ENCODE measurements at places on chromosomes 1 and 21. TPM values are rescaled to one million over a fixed set of nuclear protein-coding genes. Genes with fewer than 3 reads are reported as not detected.

DNA sequence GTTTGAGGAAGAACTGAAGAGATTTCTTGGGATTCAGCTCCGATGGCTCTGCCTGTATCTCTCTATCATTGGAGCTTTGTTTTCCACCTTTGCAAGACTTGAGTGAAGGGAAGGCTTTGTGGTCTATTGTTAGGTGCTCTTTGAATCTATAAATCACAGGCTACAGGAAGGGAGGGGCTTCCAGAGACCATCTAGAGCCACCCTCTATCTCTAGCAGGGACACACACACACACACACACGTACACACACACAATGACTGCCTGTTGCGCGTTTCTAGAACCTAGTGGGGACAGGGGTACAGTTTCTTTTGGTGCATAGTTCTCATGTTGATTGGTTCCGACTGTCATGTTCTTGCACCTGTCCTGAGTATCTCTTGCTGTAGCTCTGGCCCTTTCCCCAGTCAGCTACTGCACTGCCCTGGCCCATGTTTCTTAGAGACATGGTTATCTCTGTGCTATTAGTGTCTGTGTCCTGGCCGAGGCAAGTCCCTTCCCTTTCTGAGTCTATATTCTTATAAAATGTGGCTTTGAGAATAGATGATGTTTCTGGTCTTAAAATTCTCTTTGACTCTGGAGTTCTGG, 60.7 kb downstream of the MAN1C1 start:
- no peaks in the 10 kb centered on the region for H3K4me1 ChIP-seq
- H3K36me3 ChIP-seq, result no peaks in the 10 kb centered on the region
- DNase-seq, result no peak
- H3K4me3 ChIP-seq, result no peak overlapping the region
- no peaks in the 10 kb centered on the region for H3K27me3 ChIP-seq

- H3K4me1 ChIP-seq, result no peaks in the 10 kb centered on the region
- H3K27me3 ChIP-seq, result no peaks in the 10 kb centered on the region
These were observed 47.0 kb upstream of the PLA2G4A start for GRCh38 chr1:186781730-186782129.

GRCh38 chr1:101902199-101902598, 94.5 kb downstream of the OLFM3 start:
- H3K4me3 ChIP-seq, result no peak overlapping the region
- H3K4me1 ChIP-seq, result no peaks in the 10 kb centered on the region
- no peaks in the 10 kb centered on the region for H3K36me3 ChIP-seq
- no peak overlapping the region for H3K27ac ChIP-seq

DNA sequence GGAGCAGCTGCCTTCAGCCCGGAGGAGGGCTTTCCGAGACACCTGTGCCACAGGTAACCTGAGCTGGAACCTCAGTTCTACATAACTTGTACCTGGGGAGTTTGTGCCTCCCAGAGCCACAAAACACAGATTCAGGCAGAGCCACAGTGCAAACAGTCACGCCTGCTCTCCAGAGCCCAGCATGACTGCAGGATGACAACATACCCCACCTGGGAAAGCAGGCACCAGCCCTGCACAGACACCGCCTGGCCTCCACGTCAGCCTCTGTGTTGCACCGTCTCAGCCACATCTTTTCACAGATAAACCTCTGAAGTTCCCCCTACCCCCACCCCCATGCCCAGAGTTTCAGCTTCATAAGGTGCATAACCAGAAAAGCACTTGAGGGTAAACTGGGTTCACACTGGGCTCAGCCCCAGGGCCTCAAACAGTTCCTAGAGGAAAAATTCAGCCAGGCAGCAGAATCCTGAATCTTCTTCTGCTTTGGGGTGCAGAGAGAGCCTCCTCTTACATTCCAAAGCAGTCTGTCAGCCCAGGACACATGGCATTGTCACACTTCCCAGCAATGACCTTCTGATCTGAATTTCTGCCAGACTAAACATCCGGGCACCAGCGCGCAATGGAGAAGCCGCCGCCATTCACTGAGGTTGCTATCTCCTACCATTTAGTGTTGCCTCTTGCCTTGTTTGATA, 229.5 kb downstream of the TOMM20 start:
- no peaks in the 10 kb centered on the region for H3K4me1 ChIP-seq
- DNase-seq, result no peak
- H3K4me3 ChIP-seq, result no peak overlapping the region
- no peak overlapping the region for H3K27ac ChIP-seq

- H3K4me1 ChIP-seq, result no peaks in the 10 kb centered on the region
- no peak for DNase-seq
- no peak overlapping the region for H3K27ac ChIP-seq
- no peaks in the 10 kb centered on the region for H3K36me3 ChIP-seq
- H3K27me3 ChIP-seq, result no peaks in the 10 kb centered on the region
- H3K4me3 ChIP-seq, result no peak overlapping the region
These were observed 675 bp downstream of the TMCO2 start for GRCh38 chr1:40248412-40248811.

DNA sequence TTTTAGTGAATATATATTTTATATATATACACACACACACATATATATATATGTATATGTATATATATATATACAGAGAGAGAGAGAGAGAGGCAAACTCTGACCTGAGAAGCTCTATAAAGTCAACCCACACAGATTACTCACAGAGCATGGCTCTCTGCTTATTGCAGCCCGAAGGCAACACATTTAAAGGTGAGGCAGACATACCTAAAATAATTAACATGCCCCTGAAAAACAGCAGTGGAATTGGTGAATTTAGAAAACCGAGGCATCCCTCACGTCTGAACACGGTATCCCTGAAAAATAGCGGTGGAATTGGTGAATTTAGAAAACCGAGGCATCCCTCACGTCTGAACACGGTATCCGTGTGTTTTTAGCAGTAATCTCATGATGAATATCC, 228.2 kb downstream of the KIF26B start:
- H3K36me3 ChIP-seq, result no peaks in the 10 kb centered on the region
- H3K27me3 ChIP-seq, result no peaks in the 10 kb centered on the region
- DNase-seq, result no peak
- no peaks in the 10 kb centered on the region for H3K4me1 ChIP-seq
- H3K27ac ChIP-seq, result no peak overlapping the region

- no peaks in the 10 kb centered on the region for H3K4me1 ChIP-seq
- H3K27ac ChIP-seq, result no peak overlapping the region
- no peak overlapping the region for H3K4me3 ChIP-seq
- no peaks in the 10 kb centered on the region for H3K36me3 ChIP-seq
- DNase-seq, result peak; percentile 84
These were observed 71.2 kb upstream of the NBPF3 start for GRCh38 chr1:21368515-21369289.

GRCh38 chr1:7885513-7886404, 32.9 kb upstream of the UTS2 start:
- no peaks in the 10 kb centered on the region for H3K4me1 ChIP-seq
- H3K4me3 ChIP-seq, result no peak overlapping the region
- H3K27me3 ChIP-seq, result no peaks in the 10 kb centered on the region
- DNase-seq, result no peak

GRCh38 chr1:218775501-218776021, 398.1 kb upstream of the LYPLAL1 start:
- H3K36me3 ChIP-seq, result no peaks in the 10 kb centered on the region
- H3K27me3 ChIP-seq, result no peaks in the 10 kb centered on the region
- DNase-seq, result no peak
- H3K4me1 ChIP-seq, result no peaks in the 10 kb centered on the region

DNA sequence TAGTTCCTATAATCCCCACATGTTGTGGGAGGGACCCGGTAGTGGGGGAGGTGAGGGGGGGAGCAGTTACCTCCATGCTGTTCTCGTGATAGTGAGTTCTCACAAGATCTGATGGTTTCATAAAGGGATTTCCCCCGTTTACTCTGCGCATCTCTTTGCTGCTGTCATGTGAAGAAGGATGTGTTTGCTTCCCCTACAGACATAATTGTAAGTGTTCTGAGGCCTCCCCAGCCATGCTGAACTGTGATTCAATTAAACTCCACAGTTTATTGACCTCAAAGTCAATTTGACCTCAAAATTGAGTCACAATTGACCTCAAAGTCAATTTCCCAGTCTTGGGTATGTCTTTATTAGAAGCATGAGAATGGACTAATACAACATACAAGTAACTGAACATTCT, 19.7 kb downstream of the DPH5 start:
- no peak for DNase-seq
- no peak overlapping the region for H3K4me3 ChIP-seq
- no peaks in the 10 kb centered on the region for H3K4me1 ChIP-seq
- H3K36me3 ChIP-seq, result no peaks in the 10 kb centered on the region

GRCh38 chr1:223765719-223766340, 53.5 kb downstream of the CAPN2 start:
- no peak overlapping the region for H3K4me3 ChIP-seq
- H3K36me3 ChIP-seq, result no peaks in the 10 kb centered on the region
- no peak overlapping the region for H3K27ac ChIP-seq
- no peaks in the 10 kb centered on the region for H3K27me3 ChIP-seq
- DNase-seq, result no peak

DNA sequence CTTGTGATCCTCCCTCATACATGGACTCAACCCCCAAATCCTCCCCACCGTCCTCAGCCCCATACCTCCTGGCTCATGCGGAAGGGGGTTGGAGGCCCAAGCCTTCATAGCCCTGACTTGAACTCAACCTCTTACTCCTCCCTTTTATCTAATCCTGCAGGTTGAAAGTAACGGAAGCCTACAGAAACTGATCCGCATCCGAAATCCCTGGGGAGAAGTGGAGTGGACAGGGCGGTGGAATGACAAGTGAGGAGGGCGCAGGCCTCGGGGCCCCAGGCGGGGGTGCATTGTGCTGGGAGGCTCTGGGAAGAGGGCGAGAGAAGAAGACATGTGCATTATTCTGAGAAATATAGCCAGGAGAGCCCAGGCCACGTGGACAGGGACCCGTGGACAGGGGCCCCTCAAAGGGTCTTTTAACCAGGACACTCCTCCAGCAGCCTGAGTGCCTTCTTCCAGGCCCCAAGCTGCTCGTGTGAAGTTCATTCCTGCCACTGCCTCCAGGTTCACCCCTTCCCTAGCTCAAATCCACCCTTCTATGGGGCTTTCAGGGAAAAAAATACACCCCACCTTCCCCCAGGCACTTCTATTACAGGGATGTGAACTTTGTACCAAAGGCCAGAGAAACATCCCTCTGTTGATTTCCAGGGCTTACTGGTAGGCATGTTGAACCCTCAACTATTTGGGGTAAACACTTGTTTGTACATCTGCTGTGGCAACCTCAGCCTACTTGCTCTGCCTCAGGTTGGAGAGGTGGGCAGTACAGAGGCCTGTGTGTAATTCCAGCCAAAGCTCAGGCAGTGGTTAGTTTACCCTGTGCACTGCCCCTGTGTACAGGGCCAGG, 38.6 kb downstream of the CAPN2 start:
- no peaks in the 10 kb centered on the region for H3K36me3 ChIP-seq
- DNase-seq, result no peak
- no peak overlapping the region for H3K4me3 ChIP-seq
- no peak overlapping the region for H3K27ac ChIP-seq
- H3K4me1 ChIP-seq, result no peaks in the 10 kb centered on the region
- H3K27me3 ChIP-seq, result no peaks in the 10 kb centered on the region

GRCh38 chr21:36550761-36551160, 70.8 kb upstream of the CLDN14 start:
- no peak overlapping the region for H3K4me3 ChIP-seq
- no peaks in the 10 kb centered on the region for H3K27me3 ChIP-seq

DNA sequence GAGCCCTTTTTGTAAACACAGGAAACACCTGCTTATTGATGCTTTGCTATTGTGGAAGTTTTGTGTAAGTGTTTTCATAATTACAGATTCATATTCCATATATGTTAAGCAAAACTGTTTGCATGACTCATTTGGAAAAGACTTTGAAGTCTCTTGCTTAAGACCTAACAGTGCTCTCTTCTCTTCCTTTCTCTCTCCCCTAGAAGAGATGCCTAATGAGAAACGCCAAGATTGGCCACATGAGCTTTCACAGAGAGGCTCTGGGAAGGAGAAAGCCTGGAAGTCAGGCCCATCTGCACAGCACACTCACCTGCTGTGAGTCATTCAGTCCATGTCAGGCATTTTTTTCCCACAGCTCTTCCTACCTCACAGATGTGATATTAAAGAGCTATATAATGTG, 101.6 kb upstream of the PALMD start:
- H3K27me3 ChIP-seq, result no peaks in the 10 kb centered on the region
- peak; percentile 18 for DNase-seq
- H3K4me3 ChIP-seq, result no peak overlapping the region
- H3K36me3 ChIP-seq, result no peaks in the 10 kb centered on the region
- H3K4me1 ChIP-seq, result no peaks in the 10 kb centered on the region
- peak overlapping the region; percentile 19 for H3K27ac ChIP-seq

GRCh38 chr1:203173566-203173965, 2.1 kb downstream of the MYBPH start:
- H3K36me3 ChIP-seq, result no peaks in the 10 kb centered on the region
- no peak overlapping the region for H3K27ac ChIP-seq
- H3K4me1 ChIP-seq, result no peaks in the 10 kb centered on the region
- H3K4me3 ChIP-seq, result no peak overlapping the region
- no peaks in the 10 kb centered on the region for H3K27me3 ChIP-seq
- DNase-seq, result no peak

DNA sequence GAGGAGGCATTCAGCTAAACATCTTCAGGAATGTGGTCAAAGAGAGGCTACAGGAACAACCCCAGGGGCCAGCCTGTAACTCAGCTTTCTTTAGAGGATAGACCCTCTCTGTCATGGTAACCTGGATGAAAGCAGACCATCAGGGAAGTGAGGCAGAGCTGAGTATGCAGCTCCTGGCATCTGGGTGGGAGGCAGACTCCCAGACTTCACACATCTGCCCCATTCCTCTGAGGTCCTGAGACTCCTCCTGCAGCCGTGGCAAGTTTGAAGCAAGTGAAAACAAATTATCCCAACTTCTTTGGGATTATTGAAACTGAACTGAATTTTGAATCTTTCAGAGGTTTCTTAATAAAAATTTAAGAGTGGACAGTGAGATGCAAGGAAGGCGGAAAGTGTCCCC, 126.1 kb upstream of the KIAA0040 start:
- no peak overlapping the region for H3K4me3 ChIP-seq
- H3K36me3 ChIP-seq, result no peaks in the 10 kb centered on the region
- H3K27ac ChIP-seq, result peak overlapping the region; percentile 55

DNA sequence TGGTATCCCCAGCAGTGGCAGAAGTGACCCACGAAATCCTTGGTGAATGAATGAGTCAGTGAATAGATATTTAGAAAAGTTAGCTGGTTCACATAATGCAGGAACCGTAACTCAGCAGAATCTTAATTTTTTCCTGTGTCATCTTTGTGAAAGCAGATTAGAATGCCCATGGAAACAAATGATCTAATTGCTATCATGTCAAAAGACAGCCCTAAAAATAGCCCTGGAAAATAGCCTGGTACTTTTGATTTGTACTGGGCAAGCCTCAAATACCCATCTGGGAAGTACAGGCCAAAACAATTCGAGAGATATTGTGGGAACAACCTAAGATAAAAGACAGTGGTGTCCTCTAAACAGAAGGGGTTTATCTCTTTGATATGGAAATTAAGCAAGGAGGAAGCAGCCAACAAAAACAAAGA, 21.1 kb downstream of the FYB2 start:
- no peaks in the 10 kb centered on the region for H3K27me3 ChIP-seq
- no peaks in the 10 kb centered on the region for H3K36me3 ChIP-seq
- no peak for DNase-seq
- no peaks in the 10 kb centered on the region for H3K4me1 ChIP-seq
- no peak overlapping the region for H3K27ac ChIP-seq

ANGPTL1 gene
- total RNA-seq, result 77.8 TPM

CDCA8 gene
- not detected for total RNA-seq

FMO3 gene
- total RNA-seq, result 30.9 TPM

CALML6 gene
- total RNA-seq, result not detected

PLPPR4 gene
- 1.2 TPM for total RNA-seq

TP73 gene
- 0.30 TPM for total RNA-seq
